ENCODE measurements at places on chromosomes 2 and 18. TPM values are rescaled to one million over a fixed set of nuclear protein-coding genes. Genes with fewer than 3 reads are reported as not detected.

Gene DLGAP1
- total RNA-seq = 0.22 TPM

Gene CDKL4
- not detected for total RNA-seq

Gene SERPINB11
- not detected for total RNA-seq

Gene ZNF385B
- total RNA-seq = not detected

Gene ATG16L1
- total RNA-seq = 17.2 TPM

Gene GAL3ST2
- total RNA-seq = not detected

Gene NXPH2
- total RNA-seq = not detected

Gene TMEM37
- total RNA-seq = not detected

Gene SPAST
- total RNA-seq = 30.0 TPM

Gene GATA6
- 17.6 TPM for total RNA-seq

Gene ANKAR
- 3.4 TPM for total RNA-seq

Gene POTEE
- total RNA-seq = not detected

Gene SLC11A1
- not detected for total RNA-seq

Gene L3MBTL4
- not detected for total RNA-seq

Gene MAL
- total RNA-seq = not detected

Gene TUBA3E
- total RNA-seq = not detected

Gene HOXD1
- 0.13 TPM for total RNA-seq

Gene MOGAT1
- not detected for total RNA-seq

Gene BOLL
- not detected for total RNA-seq

Gene OTOS
- not detected for total RNA-seq

Gene ALPG
- total RNA-seq = not detected

Gene SAG
- total RNA-seq = not detected

Gene GAREM2
- total RNA-seq = 1.8 TPM

Gene MYCN
- total RNA-seq = not detected

Gene MGAT4A
- under 0.01 TPM for total RNA-seq

Gene CNGA3
- 0.51 TPM for total RNA-seq

Gene SIX3
- total RNA-seq = not detected

Gene IHH
- total RNA-seq = not detected

Gene FBXO15
- 0.22 TPM for total RNA-seq

Gene NYAP2
- total RNA-seq = not detected

Gene FAM124B
- not detected for total RNA-seq

Gene CNTNAP5
- not detected for total RNA-seq

Gene SCG2
- 0.25 TPM for total RNA-seq

Gene RGPD3
- 0.13 TPM for total RNA-seq

Gene ABHD3
- total RNA-seq = 2.3 TPM

Data from GM23248 (cell line).